ENCODE measurements at places on chromosomes 11 and 22. TPM values are rescaled to one million over a fixed set of nuclear protein-coding genes. Genes with fewer than 3 reads are reported as not detected.

FDX1 gene
- total RNA-seq = 8.5 TPM

IGLL5 gene
- not detected for total RNA-seq

POTEH gene
- not detected for total RNA-seq

OR52H1 gene
- not detected for total RNA-seq

NOX4 gene
- total RNA-seq = 5.3 TPM

POU2AF2 gene
- not detected for total RNA-seq

RASD2 gene
- total RNA-seq = not detected

TREH gene
- total RNA-seq = not detected

KBTBD3 gene
- total RNA-seq = 3.4 TPM

CNTF gene
- total RNA-seq = 0.79 TPM

LTBP3 gene
- 78.4 TPM for total RNA-seq

OVOL1 gene
- not detected for total RNA-seq

SLC22A24 gene
- not detected for total RNA-seq

MCAT gene
- 17.1 TPM for total RNA-seq

CAPN5 gene
- total RNA-seq = 20.7 TPM

All from HFFc6 (cell line).